NCI-H446 treated with DMSO at 0.1 percent for 48 hours (cell line): ENCODE measurements at places on chromosomes 4 and X.
A peak's percentile ranks its signal among the peaks of the same experiment; 100 is the strongest.

GRCh38 chr4:118904418-118904817 is 15.8 kb downstream of the SYNPO2 start:
- DNase-seq: no peak

- no peak for DNase-seq
Observed at GRCh38 chr4:101857176-101857575, 66.6 kb downstream of the BANK1 start.

DNA sequence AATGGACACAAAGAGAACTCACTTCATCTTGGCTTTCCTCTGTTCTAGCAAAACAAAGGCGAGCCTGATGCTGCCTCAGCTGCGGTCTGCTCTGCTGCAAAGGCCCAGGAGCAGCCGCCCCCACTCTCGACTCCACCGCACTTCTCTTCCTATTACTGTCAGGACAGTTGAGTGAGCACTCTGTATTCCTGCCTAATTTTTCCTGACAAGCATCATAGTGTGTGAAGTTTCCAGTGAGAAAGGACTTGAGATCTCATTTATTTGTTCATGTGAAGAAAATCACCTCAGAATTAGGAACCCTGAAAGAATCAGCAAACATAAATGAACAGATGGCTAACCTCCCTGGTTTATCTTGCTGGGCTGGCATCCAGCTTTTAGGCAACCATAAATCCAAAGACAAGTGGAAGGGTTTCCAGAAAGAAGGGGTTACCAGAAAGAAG is 15.6 kb downstream of the SCARB2 start:
- peak; percentile 96 for DNase-seq

GRCh38 chr4:36638273-36638811 is 356.9 kb downstream of the DTHD1 start:
- no peak for DNase-seq

DNA sequence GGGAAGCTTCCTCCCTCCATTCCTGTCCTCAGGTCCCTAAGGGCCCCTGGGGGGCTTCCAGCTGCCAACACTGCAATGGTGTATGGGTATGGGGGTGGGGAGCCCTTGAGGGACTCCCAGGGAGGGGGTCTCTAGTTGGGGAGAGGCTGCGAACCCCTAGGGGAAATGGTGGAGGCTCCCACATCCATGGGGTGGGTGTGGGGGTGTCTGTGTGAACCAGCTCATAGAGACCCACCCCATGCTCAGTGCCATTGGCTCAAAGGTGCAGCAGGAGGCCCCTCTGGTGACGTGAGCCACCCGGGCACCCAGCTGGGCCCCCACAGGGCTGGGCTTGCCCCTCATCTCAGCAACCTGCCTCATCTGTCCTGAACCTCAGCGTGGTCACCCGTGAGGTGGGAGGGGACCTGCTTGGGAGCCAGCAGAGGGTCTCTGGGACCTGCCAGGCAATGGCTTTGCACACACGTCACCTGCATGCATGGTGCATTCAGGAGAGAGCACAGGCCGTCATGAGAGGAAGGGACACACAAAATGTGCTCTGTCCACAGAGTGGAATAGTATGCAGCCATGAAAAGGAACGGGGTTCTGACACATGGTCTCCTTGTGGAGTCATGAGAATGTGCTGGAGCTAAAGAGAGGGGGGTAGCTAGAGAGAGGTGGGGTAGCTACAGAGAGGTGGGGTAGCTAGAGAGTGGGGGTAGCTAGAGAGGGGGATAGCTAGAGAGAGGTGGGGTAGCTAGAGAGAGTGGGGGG is 22.7 kb upstream of the PLCXD1 start:
- no peak for DNase-seq

DNA sequence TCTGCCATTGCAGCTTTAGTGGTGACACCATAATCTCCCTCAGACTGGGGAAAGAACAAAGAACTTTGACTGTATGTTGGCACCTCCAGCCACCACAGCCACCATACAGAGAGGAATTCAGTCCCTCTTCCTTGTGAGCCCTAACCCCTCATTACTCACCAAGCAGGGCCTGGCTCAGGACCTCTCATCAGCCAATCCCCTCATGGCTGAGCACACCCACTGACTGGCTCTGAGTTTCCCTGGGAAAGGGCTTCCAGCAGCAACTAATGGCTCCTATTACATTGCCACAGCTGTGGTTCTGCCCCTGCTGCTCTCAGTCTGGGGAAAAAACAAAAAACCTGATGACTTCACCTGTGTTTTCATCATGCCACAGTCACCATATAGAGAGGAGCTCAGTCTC is 1482.6 kb downstream of the FAM133A start:
- no peak for DNase-seq

- peak; percentile 74 for DNase-seq
Observed at GRCh38 chr4:114780205-114780604, 181.6 kb downstream of the UGT8 start.

- DNase-seq: peak; percentile 8
Observed at GRCh38 chrX:154712781-154713740, 37.8 kb downstream of the GAB3 start.

GRCh38 chrX:97000682-97001368 is 117.1 kb downstream of the RPA4 start:
- no peak for DNase-seq

GRCh38 chr4:98572697-98573096 is 85.7 kb downstream of the TSPAN5 start:
- peak; percentile 48 for DNase-seq

DNA sequence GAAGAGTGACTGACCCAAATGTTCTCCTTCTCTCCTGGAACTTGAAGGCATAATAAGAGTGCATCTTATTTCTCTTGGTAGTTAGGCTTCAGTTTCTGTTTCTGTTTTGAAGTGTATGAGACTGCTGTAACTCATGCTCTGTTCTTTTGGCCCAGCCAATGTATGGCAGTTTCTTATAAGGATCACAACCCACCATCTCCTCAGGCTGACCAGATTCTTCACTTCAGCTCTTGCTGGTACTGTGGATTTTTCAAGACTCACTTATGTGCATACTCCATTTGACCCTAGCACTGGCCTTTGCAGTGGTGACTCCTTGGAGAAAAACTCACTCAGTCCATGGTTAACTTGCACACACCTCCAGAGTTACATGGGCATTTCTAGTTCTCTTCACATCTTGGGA is 9.6 kb upstream of the YTHDC1 start:
- DNase-seq: no peak

- DNase-seq: no peak
Observed at GRCh38 chrX:130550351-130550750, 148.6 kb downstream of the RBMX2 start.

DNA sequence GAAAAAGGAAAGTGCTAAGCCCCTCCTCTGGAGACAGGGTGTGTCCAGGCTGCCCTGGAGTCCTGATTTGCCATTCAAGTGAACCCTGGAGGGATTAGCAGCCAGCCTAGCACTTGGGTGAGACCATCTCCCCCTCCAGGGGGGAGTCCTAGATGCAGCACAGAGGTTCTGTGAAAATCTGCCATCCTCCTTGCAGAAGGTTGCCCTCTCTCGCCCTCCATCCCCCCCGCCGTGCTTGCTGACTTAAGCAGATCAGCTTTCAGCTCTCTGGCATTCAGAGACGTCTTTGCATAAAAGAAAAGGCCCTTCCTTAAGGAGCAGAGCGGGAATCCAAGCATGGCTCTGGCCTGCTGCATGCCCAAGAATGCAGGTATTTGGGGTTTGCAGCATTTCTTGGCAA is 102.1 kb upstream of the SCML1 start:
- no peak for DNase-seq

GRCh38 chr4:154707877-154708276 is 35.9 kb upstream of the LRAT start:
- no peak for DNase-seq

- DNase-seq: no peak
Observed at GRCh38 chr4:170827562-170828274, 738.0 kb upstream of the AADAT start.

DNA sequence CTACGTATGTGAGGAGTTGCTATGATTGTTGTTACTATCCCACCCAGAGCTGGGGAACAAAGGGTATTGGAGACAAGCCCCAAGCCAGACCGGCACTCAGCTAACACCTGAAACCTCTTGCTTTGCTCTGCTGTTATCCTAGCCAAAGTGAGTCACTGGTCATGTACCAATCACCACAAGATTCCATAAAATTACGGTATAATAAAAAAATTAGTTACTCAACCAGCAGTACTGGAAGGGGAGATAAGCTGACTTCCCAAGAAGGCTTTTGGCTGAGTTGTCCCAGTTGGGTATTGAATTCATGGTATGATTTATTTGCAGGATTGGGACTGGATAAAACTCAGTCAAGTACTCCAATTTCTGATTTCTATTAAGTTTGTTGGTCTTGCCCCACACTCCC is 5.3 kb downstream of the EDA2R start:
- DNase-seq: no peak

DNA sequence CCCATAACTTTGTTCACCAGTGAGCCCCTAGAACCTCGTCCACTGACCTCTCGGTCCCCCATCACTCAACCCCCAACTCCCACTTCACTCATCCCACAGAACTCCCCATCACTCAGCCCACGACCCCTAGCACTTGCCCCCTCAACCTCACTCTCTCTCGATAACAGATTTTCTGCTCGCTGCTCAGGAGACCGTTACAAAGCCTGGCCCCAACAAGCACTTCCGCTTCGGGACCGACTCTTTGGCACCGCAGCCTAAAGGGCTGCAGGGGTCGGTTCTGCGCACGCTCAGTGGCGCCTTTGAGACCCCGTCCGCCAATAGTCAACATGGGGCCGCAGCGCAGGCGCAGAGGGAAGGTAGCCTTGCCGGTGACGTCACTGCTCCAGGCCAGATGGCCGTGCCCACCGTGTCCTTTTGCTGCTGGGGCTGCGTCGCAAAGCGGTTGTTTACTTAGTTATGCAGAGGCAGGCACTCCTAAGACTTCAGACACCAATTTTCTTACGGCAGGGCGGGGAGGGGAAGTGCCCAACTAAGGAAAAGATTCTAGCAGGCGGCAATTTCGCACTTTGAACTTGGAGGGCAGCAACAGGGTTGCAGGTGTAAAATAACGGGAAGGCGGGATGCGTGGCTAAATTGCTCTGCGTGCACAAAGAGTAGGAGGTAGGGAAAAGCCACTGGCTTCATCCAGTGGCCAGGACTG is at the start of gene ZNF182:
ZNF182 (minus strand) TSS at position 232 of the 700 bp plus-strand sequence. CDS start 1,380 bp downstream, outside the sequence.
- peak; percentile 88 for DNase-seq

DNA sequence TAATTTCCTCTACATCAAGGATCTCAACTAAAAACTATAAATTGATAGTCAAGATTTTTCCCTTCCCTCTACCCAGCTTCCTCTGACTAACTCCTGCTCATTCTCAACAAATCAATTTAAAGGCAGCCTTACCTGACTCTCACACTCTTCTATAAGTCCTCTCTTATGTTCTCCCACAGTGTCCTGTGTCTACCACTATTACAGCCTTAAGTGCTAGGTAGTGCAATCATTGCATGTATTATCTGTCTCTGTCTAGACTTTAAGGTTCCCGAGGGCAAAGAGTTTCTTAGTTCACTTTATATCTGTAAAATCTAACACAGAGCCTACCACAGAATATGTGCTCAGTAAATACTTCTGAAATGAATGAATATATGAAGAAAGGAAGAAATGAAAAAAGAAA is 123.7 kb downstream of the BTC start:
- no peak for DNase-seq

- no peak for DNase-seq
Observed at GRCh38 chr4:6476893-6477292, 4.5 kb upstream of the PPP2R2C start.

- no peak for DNase-seq
Observed at GRCh38 chrX:68710870-68711576, 63.6 kb downstream of the STARD8 start.

- DNase-seq: no peak
Observed at GRCh38 chr4:7209699-7210098, 17.4 kb downstream of the SORCS2 start.

GRCh38 chr4:113548303-113548702 is 213.2 kb downstream of the CAMK2D start:
- no peak for DNase-seq

DNA sequence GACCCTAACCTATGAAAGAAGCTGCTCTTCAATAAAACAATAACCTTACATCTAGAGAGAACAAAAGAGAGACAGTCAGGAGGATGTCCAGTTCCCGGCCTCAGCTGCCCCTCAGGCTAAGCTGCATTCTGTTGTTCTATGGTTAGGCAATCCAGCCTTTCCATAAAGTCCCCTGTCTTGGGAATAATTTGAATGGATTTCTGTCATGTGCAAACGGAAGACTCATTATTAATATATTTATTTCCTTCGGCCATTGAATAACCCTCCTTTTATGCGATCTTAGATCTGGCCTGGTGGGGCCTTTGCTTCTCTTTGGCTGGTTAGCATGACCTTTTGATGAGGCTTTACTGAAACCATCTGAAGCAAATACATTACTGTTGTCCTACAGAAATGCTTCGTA is 80.1 kb downstream of the ANKRD50 start:
- DNase-seq: no peak

GRCh38 chr4:105620640-105621323 is 68.4 kb downstream of the ARHGEF38 start:
- no peak for DNase-seq

- DNase-seq: peak; percentile 41
Observed at GRCh38 chr4:113106108-113106507, 56.7 kb downstream of the ANK2 start.

DNA sequence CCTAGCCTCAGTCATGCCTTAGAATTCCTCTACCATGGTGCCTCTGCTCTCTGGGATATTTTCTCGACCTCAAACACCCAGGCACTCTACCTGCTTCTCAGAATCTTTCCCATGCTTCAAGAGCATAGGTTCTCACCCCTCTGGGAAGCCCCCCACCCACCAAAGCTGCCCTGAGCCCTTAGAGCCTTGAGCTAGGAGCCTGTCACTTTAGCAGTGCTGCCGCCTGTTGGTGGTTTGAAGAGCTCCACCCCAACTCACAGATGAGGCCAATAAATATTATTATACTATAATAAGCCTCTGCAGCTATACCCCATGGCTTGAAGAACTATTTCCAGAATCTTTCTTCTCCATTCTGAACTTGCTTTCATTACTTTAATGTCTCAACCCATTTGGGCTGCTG is 109.7 kb downstream of the RTL5 start:
- DNase-seq: no peak

DNA sequence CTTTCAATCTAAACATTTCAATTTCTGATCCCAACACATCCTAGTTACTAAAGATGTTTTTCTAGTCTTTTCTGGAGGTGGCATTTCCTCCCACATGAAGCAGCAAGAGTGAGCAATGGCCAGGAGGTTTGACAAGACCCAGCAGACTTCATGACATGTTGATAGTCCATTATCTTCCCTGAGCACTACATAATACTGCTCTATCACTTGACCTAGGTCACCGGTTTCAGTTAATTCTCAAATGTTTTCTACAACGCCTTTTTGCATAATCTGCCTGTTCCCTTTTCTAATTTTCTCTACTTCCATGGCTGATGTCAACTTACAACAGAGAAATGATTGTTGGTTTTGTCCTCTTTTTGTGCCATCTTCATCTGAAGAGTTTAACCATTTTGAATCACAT is 62.0 kb upstream of the GPRIN3 start:
- no peak for DNase-seq

DNA sequence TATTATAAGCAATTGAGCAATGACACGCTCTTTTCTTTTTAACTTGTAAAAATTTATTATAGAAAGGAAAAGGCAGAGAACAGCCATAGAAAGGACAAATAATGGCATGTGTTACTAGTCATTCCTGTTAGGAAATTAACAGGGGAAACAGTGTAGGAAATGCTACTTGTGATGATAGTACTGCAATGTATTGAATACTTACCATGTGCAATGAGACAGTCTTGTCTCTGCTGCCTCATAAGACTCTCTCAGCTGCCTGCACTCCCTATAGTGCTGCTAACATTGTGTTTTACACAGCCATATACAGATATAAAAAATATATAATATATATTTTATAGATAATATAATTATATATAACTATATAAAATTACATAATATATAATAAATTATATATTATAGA is 62.3 kb upstream of the SHOX start:
- no peak for DNase-seq

GRCh38 chr4:8279321-8280157 is 10.0 kb downstream of the HTRA3 start:
- no peak for DNase-seq
